Right renal pelvis (tissue), 4 donors: ENCODE measurements at places on chromosomes 7 and 10. TPM values are rescaled to one million over a fixed set of nuclear protein-coding genes. Genes with fewer than 3 reads are reported as not detected.

SPAG6 gene
- 1.2 TPM for polyA plus RNA-seq

SCART1 gene
- polyA plus RNA-seq = 1.5 TPM

LAMB4 gene
- polyA plus RNA-seq = 6.1 TPM

DNA sequence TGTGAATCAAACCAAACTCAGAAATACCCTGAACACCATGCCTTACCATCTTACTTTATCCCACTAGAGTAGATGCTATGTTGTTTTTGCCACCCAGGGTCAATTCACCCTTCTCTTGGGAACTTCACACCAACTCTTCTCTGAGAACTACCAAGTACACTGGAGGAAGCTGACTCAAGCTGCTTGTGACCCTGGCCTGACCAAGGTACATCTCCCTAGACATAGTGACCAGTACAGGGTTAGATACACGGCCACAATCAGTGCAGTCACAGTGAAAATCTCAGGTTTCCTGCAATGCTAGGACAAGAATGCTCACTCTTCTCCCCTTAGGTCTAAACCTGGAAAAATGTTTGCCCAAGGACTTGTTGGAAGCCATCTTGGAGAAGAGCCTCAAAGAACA lies 31.8 kb downstream of the EZH2 start:
- no peak for DNase-seq

DNA sequence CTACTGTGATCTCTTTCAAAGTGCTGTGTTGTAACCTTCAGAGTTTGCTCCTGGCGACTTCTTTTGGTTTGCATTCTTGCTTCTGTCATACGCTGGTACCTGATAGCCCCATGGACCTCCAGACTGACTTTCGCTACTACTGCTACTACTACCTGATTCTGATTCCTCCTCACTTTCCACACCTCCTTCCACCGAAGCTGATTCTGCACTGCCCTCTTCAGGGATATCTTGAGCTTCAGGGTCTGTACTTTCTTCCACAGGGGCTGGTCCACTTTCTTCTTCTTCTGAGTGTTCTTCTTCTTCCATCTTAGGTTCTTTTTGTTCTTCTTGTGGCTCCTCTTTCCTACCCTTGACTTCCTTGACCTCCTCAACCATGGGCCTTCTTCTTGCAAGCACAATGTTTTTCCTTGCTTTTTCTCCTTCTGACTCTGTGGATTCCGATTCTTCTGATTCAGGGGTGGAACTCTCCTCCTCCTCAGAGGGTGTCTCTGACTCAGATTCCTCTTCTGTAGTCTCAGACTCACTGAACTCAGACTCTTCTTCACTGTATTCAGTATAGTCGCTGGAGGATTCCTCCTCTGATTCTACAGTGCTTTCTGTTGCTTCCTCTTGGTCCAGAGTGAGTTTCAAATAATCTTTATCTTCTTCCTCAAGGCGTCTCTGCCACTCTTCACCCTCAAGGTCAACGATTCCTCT lies 992.2 kb downstream of the PCDH15 start:
- DNase-seq = no peak

DNA sequence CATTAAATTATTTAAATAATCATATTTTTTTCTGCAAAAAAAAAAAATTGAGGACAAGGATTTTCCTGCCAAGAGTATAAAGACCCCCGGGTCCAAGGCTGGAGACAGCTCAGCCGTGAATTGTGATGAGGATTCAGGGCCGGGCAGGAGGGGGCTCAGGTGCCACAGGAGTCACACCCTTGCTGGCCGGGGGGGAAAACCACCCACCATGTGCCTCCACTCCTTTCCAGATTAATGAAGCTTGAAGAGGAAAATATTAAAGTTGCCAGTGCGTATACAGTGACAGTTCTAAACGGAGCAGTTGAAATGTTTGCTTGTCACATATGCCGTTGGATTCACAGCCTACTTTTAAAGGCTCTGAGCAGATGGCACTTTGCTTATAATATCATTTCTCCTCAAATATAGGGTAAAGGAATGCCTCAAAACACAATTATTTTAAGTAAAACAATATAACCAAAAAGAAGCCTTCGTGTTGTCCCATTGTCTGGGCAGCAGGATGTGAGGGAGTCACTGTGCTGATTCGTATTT lies 49.6 kb downstream of the ADARB2 start:
- DNase-seq = no peak

- no peak for DNase-seq
Measured at GRCh38 chr7:103944230-103944900, 45.1 kb downstream of the RELN start.
